Activated B cell treated with CpG ODN at 0.5 μM for 24 hours (primary cell): ENCODE measurements at places on chromosomes 4 and X.
A peak's percentile ranks its signal among the peaks of the same experiment; 100 is the strongest.

- peak; percentile 100 for DNase-seq
These were observed at the start of gene STIM2 for GRCh38 chr4:26860157-26860921. TSS of gene STIM2 (plus strand) at chr4:26860841.

- DNase-seq: no peak
These were observed 8.7 kb downstream of the GASK1B start for GRCh38 chr4:158163941-158164767.

DNA sequence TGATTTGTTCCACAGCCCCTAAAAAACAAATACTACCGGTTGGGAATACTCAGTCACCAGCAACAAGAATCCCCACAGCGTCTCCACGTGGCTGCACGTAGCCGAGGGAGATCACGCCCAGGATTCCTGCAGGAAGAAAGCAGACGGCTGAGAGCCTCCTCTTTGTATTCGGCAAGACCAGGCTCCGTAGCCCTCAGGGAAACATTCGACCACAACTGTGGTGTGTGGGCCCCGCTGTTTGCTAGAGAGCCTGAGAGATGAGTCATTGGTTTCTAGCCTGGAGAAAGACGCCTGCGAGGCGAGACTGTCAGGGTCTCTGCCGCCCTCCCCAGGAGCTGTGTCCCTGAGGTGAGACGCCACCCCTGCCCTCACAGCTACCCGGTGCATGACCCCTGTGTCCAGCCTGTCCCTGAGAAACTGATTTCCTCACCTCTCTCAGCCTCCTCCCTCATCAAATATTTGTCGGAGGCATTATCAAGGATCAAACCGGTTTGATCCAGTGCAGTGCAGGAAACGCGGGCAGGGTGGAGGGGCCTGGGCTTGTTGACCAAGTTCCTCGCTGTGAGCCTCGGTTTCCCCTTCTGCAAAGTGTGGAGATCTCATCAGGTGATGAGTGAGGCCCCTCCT is 4.7 kb upstream of the S100P start:
- DNase-seq: no peak

DNA sequence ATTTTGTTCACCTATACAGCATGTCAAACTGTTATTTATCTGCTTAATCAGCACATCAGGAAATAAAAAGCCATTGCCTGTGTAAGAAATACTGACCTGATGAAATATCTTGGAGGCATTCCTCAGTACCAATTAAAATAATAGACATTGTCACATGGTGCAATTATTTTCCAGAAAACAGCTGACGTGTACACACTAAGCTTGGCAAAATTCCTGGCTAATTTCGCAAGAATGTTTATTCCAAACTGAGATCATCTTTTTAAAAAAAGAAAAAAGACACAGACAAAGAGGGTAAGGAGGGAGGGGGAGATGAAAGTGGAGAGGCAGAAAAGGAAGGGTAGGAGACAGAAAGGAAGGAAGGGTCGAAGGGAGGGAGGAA is 61.9 kb upstream of the NFKB1 start:
- no peak for DNase-seq

GRCh38 chr4:119314356-119314755 is 7.6 kb downstream of the FABP2 start:
- DNase-seq: no peak

DNA sequence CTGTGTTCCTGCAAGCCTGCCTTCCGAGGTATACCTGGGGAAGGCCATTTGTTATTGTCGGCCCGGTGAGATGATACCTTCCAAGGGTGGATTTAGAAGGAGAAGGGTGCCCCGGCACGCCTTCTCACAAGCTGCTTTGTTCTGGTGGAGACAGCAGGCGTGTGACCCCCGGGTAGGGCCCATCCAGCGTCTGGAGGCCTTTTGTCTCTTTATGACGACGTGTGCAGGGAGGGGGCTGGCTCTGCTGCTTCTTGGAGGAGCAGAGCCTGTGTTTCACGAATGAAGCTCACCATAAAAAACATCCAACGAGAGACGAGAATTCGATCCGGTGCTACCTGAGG is 45.3 kb downstream of the SHOX start:
- no peak for DNase-seq

DNA sequence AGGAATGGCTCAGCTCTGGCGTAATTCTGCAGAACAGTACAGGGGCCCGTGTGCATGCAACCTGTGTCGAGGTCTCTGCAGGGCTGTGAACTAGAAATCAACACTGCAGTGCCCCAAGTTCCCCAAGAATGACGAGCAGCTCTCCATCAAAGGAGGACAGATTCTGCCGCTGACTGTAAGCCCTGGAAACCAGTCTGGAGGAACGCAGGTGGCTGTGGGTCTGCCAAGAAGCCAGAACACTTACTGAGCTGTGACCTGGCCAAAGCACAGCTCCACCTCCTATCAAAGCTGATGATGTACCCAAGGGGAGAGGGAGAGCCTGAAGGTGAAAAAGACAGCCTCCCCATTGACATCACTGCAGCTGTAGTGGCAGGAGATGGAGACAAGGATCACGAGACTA is 80.3 kb upstream of the STS start:
- no peak for DNase-seq

DNA sequence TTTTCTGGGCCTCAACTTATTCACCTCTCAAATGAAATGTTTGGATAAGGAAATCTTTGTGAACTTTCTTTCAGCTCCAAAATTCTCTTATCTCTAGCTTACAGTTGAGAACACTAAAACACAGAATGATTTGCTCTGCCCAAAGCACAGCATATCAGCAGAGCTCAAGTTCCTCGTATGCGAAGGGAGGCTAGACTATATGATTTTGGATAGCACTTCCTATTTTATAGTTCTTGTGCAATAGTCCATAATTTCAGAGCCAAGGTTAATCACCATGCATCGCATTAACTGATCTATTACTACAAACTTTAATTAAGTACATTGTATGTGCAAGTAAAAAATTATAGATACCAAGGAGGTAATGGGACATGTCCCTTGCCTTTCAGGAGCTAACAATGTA is 27.0 kb upstream of the KLHL13 start:
- DNase-seq: no peak

GRCh38 chr4:183984566-183984965 is 79.5 kb downstream of the STOX2 start:
- no peak for DNase-seq

GRCh38 chr4:10577508-10578426 is 106.8 kb downstream of the CLNK start:
- DNase-seq: no peak

- no peak for DNase-seq
These were observed 68.2 kb downstream of the MRPL1 start for GRCh38 chr4:77930876-77931275.

DNA sequence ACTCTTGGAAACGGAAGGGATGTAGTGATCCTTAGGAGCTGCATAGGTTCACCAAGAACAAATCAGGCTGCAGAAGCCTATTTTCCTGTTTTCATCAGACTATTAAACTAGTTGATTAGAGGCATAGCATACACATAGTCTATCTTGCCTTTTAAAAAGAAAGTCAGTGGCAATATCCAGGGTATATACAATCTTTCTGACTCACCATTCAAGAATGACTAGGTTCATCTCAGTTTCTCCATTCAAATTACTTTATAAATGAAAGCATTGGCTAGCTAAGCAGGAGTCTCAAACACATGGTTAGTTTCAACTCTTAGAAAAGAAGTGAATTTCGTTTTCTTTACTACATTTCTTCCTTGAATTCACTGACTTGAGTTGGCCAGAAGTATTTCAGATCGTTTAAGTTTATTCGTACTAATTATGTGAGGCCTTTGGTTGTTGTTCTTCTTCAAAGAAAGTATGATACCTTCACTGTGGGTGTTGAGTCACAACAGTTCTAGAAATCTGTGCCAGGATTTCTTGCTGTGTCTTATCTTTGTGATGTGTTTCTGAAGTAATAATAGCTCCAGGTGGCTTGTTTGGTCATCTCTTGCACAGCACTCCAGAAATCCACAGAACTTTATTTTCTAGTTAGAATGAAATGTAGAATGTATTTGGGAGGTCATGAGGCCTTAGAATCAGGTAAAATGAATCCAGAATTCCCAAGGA is 88.2 kb downstream of the AWAT2 start:
- no peak for DNase-seq

DNA sequence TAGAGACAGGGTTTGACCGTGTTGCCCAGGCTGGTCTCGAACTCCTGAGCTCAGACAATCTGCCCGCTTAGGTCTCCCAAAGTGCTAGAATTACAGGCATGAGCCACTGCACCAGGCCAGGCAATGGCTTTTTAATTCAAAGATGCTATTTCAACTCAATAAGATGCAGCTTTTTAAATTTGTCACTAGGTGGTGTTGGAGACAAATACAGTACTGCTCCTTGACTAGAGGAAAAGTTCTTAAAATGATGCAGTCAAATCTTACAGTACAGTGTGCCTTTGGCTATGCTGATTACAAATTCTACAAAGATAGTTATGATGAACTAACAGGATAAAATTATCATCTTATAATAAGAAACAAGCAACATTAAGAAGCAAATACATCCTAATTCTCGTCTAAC is 441.1 kb downstream of the KCNIP4 start:
- no peak for DNase-seq

GRCh38 chr4:174380699-174381439 is 97.2 kb downstream of the CEP44 start:
- DNase-seq: no peak
